ENCODE measurements at places on chromosomes 4 and X.
A peak's percentile ranks its signal among the peaks of the same experiment; 100 is the strongest.

- DNase-seq: no peak
Measured at GRCh38 chr4:186592966-186593586, 37.7 kb upstream of the MTNR1A start.

GRCh38 chr4:74610491-74610890 lies 165.6 kb downstream of the AREG start:
- DNase-seq: no peak

DNA sequence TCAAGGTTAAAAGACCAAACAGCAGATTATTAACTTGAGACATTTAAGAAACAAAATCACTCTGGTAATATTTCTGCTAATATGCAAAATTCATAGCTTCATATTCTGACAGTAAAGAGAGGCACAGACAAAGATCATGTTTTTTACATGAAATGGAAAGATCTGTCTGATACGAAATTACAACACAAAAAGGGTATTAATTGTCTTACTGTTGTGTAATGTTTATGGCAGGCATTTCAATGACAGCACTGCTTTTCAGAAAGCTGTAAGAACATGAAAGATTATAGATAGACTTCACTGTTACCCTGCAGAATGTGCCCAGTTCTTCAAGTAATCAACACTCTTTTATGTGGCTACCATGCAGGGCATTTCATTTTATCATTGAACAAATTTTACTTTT lies 15.4 kb downstream of the DCHS2 start:
- DNase-seq: no peak

DNA sequence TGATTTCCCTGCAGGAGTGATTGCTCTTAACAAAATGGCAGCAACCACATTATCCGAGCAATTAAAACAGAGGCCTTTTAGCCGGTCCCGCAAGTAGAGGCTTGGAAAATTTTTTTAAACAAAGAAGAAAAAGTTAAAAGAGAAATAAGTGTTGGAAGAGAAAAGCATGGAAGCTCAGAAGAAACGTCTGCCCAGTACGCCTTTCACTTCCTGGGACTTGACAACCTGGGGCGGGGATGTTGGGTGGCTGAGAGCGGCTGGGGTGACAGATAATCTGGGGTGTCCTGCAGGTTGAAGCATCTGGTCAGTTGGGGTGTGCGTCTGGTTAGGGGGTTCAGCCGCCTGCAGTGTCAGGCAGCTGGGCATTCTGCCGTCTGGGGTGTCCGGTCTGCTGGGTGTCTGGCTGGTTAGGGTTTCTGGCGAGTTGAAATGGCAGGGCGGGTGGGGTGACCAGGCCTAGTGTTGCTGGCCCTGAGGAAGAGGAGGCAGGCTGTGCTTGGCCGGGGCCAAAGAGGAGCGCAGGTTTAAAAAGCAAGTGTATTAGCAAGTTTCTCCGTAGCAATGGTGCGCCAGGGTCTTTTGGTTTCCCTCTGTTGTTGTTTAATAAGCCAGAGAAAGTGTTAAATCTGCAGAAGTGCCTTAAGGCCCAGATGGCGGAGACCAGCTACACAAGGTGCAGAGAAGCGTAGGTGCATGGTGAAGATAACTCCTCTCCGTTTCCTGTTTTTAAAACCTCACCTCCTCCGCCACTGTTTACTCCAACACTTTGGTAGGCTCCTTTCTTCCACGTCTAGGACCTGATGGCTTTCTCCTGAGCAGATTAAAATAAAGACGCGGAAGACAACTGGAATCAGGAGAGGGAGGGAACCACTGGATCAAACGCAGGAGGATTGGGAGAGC lies 5.6 kb downstream of the HAND2 start:
- no peak for DNase-seq

DNA sequence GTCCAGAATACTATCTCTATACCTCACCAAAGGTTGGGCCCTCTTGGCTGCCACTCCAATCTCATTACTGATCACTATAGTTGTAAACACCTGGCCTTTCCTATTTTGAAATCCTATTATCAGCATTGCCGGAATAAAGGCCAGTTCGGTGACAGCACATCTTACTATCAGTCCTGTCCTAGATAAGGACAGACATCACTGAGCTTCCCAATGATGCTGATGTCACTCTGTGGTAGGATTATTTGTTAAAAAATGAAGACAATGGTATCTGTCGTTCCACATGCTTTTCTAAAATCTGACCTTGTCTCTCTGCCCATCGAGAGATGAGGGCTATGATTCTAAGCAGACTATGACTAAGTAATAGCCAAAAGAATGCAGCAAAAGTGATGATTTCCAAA lies 260.4 kb downstream of the PDGFC start:
- no peak for DNase-seq

GRCh38 chr4:2150076-2150475 lies 90.9 kb downstream of the NAT8L start:
- no peak for DNase-seq

GRCh38 chr4:5828005-5828391 lies 64.9 kb downstream of the CRMP1 start:
- DNase-seq: no peak

DNA sequence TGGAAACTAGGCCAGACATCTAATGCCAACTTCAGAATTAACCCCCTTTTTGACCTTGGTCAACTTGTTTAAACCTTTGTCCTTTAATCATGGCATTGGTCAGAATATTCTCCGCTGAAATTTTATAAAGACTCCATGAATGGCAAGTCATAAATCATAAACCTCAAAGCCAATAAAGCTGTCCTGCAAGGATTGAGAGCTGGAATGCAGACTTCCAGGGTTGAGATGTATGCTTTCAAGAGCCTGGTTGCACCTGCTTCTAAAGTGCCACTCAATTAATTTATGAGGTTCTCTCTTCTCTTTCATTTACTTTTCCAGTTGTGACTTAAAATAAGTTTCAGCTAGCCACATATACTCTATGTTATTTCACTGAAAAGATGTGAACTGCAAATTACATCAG lies 136.2 kb upstream of the HCCS start:
- no peak for DNase-seq

DNA sequence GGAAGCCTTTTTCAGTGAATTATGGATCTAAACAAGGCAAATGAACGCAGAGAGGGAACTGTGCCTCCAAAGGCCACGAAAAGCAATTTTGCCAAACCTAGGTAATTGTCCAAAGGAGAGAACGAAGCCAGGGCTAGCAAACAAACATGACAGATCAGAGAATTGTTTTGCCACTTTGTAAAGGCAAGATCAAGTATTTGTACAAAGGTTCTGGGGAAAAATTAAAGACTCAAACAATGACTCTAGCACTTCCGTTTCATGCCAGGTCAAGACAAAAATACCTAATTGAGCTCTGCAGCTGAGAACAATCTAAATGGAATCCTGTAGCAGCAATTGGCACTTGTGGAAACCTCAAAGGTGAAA lies 8.5 kb downstream of the RBM47 start:
- DNase-seq: no peak

- no peak for DNase-seq
Measured at GRCh38 chrX:41335958-41336331, 2.0 kb downstream of the DDX3X start.

- DNase-seq: no peak
Measured at GRCh38 chr4:60223208-60223923, 976.8 kb upstream of the ADGRL3 start.

- DNase-seq: no peak
Measured at GRCh38 chrX:49915361-49916222, 6.8 kb upstream of the CLCN5 start.

- no peak for DNase-seq
Measured at GRCh38 chr4:136925203-136925602, 607.1 kb downstream of the PCDH18 start.

DNA sequence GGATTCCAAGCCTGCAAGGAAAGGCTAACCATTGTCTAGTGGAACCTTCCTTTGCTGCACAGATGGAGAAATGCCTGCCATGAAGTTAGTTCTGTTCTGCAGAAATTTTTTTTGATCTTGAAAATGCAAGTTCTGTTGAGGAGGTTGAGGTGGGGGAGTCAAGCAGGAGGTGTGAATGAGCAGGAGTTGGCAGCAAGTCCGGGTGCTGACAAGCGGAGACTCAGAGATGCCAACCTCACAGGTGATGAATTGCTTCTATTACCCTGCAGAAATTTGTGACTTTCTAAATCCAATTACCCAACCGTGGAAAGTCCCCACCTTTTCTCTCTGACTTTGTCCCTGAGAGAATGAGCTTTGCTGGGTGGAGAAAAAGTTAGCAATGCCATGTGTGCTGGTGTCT lies 350.1 kb downstream of the DHRSX start:
- no peak for DNase-seq

DNA sequence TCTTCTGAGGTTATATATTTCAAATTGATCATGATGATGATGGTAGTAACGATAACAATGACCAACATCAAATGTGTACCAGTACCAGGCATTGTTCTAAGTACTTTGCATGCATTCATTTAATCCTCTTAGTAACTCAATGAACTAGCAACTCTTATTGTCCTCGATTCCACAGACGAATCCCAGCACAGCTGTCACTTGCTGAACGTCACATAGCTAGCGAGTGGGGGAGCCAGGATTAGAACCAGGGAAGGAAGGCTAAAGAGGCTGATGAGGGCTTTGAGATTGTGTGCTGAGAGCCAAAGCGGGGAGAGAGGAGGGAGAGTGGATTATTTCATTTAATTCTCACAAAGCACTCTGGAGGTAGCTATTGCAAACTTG lies 103.6 kb downstream of the PHOX2B start:
- no peak for DNase-seq

- no peak for DNase-seq
Measured at GRCh38 chrX:38798956-38799355, 2.3 kb upstream of the MID1IP1 start.

GRCh38 chr4:155249016-155249566 lies 40.7 kb downstream of the NPY2R start:
- DNase-seq: no peak

- DNase-seq: no peak
Measured at GRCh38 chr4:139902321-139903320, 237.0 kb downstream of the MGST2 start.

DNA sequence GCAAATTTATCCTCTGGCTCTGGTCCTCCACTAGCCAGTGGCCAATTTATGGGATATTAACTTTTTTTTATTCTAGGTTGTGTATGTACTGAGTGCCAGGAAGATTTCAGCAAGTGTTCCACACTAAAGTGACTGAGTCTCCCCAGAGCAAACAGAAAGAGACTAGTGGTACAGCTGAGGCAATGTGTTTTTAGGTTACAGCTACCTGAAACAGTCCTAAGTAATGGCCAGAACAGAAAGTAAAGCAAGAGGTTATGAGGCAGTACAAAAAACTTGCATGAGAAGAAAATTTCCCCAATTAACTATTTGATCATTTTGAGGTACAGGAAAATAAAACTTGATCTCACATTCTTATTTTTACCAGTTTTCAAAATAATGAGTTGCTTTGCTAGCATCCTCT lies 31.2 kb downstream of the PRDM8 start:
- no peak for DNase-seq

- DNase-seq: no peak
Measured at GRCh38 chrX:720825-721224, 90.2 kb downstream of the SHOX start.

DNA sequence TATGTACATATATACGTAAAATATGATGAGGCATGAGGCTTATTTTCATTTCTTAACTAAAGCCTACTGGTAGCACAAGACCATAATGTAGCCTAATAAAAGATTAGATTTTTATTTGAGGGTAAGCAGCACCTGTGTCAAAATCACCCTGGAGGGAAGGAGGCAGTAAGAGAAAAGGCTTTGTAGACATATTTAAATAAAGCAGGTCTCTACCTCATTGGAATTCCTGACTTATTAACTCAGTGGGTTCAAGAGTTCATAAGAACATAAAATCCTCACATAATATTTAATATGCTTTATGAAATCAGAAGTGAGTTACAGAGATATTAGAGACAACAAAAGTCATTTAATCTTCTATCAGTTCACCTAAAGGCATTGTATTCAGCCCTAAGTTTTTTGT lies 261.6 kb upstream of the ANKRD50 start:
- no peak for DNase-seq

GRCh38 chr4:111398906-111399330 lies 746.3 kb upstream of the FAM241A start:
- no peak for DNase-seq

DNA sequence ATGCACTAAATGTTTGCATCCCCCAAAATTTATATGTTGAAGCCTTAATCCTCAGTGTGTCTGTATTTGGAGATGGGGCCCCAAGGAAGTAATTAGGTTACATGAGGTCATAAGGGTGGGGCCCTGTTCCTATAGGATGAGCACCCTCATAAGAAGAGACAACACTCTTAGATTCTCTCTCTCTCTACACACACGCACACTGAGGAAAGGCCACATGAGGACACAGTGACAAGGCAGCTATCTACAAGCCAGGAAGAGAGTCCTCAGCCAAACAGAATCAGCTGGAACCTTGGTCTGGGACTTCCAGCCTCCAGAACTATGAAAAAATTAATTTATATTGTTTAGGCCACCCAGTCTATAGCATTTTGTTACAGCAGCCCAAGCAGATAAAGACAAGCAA lies 69.3 kb upstream of the NOCT start:
- DNase-seq: no peak

DNA sequence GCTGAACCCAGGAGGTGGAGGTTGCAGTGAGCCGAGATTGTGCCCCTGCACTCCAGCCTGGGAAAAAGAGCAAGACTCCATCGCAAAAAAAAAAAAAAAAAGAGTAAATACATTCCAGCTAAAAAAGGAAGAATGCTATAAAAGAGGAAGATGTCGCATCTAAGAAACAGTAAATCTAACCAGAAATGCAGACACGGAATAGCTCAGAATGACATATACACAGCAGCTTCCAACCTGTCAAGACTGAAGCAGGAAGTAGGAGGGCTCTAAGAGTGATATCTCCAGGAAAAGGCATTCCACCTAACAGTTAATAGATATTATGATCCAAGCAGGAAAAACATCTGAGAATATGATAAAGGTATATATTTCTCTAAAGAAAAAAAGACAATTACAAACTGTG lies 16.0 kb downstream of the CLOCK start:
- DNase-seq: no peak

GRCh38 chr4:78566834-78567499 lies 15.4 kb downstream of the ANXA3 start:
- DNase-seq: no peak

DNA sequence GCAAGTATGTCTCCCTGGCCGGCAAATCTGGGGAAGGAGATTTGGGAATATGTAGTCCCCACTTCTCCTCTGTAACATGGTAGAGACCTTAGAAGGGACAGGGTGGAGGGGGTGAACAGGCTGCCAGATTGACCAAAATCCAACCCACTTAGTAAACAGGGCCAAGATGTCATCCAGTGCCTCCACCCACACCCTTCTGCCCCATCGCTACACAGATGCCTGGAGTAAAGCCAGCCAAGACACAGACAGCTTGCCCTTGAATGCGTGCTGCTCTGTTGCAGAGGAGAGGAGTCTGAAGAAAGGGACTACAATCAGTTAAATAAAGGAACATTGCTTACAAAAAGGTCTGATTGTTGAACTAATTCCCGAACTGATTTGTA lies 160.1 kb upstream of the LDB2 start:
- DNase-seq: no peak

DNA sequence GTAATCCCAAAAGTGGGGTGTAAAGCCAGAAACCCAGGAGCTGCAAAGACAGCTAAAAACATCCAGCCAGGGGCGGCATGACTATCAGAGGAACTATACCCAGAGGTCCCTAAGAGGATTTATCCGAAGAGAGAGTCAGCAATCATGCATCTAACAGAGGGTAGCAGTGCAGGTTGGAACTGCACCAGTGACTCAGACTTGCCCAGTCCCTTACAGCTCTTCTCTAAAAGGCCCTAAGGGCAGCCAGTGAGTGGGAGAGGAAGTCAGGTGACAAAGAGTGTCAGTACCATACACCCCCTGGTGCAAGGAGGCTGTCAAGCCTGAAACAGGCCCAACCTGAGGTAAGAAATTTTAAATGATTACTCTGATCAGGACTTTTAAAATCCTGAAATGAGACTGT lies 88.1 kb downstream of the CAMK2D start:
- DNase-seq: peak; percentile 63

GRCh38 chr4:113837397-113837796 lies 75.9 kb upstream of the CAMK2D start:
- DNase-seq: no peak

Data from activated CD8-positive, alpha-beta memory T cell treated with anti-CD3 and anti-CD28 coated beads for 24 hours (primary cell).